ENCODE measurements at places on chromosomes 12 and 14.

GRCh38 chr14:23024612-23025075, 10.1 kb downstream of the PSMB5 start:
- no peak for DNase-seq

GRCh38 chr12:3863756-3864155, 9.4 kb downstream of the PARP11 start:
- DNase-seq: no peak

DNA sequence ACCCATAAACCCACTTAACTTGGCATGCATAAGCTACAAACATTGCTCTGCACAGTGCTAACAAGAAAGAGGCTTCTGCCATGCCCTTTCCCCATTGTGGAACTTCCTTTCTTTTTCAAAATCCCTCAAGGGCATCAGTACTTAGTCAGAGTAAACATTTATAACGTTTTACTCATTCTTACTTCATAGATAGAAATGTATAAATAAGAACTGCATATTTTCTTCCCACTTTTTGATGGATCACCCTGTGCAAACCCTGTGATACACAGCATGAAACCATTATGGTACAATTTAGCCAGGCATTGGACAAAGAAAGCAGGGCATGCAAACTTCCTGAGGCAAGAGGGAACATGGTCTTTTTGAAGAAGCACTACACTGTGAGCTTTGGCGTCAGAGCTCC, 113.8 kb upstream of the FOXG1 start:
- DNase-seq: no peak

- no peak for DNase-seq
Measured at GRCh38 chr14:68174446-68174845, 354.9 kb downstream of the RAD51B start.

DNA sequence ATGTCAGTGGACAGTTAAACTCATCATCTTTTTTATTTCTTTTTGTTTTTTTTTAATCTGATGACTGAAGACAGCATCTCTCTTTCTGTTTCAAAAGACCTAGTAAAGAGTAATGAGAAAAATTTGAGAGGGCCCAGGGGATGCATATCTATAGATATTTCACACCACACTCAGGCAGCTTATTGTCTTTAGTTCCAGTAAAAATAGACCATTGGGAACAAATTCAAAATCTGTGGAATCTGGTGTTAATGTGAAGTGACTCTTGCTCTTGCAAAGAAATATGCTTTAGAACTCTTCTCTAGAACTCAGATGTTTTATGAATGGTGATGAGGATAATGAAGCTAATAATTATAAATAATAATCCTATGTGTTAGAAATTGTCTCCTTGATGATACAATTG, 214.5 kb upstream of the ATP2B1 start:
- DNase-seq: no peak

DNA sequence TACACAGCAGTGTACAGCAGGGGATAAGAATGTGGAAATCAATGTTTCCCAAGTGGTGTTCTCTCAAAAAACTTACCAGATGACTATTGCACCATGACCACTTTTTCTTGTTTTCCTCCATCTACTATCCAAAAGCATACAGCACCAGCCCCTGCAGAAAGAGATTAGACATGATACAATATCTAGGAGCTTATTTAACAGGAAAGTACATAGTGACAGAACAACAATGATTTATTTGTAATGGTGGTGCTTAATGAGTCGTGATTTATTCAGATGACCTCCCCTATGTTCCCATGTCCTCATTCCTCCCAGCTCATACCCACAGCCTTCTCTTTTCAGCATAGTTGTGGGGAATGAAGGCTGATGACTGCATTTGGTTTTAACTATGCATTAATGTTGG, 413.6 kb downstream of the BTG1 start:
- no peak for DNase-seq

GRCh38 chr12:130831246-130831645, 7.8 kb downstream of the STX2 start:
- no peak for DNase-seq

- DNase-seq: no peak
Measured at GRCh38 chr12:110661337-110661972, 27.5 kb downstream of the HVCN1 start.

GRCh38 chr12:32897281-32897610, 669 bp upstream of the PKP2 start:
- no peak for DNase-seq

DNA sequence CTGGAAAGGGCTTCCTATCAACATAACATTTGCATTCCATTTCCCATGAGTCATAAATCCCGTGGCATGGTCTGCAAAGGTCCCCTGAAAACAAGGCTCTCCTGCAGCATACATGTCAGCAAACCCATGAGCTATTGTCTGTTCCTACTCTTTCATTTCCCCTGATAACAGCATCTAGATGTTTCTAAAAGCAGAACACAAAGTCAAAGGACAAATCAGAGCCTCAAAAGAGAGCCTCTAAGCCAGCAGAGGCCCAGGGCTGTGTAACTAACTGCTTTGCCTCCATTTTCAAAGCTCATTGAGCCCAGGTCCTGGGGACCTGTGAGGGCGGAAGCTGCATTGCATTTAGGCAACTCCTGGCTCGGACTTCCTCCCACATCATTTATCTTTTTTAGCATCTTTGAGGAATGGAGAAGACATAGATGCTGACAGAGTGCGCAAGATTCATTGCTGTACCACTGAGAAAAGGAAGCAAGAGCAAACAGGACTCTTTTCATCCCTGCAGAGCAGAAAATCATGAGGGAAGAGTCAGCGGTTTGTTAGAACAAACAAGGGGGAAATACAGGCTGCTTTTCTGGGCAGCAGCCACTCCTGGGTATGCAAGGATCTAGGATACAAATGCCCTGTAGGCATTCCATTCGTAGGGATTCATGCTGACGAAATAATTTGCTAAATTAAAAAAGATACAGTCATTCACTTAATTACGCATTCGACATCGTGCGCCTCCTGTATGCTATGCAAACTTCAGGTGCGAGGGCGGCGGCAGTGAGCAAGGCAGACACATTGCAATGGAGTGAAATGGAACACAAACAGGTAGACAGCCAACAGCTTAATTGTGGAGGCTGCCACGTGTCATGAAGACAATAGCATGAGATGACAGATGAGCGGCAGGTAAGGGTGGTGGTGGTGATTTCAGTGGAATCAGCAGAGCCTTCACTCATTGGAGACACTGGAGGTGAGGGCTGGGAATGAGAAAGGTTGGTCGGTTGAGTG, 131.0 kb downstream of the TMEM132D start:
- no peak for DNase-seq

DNA sequence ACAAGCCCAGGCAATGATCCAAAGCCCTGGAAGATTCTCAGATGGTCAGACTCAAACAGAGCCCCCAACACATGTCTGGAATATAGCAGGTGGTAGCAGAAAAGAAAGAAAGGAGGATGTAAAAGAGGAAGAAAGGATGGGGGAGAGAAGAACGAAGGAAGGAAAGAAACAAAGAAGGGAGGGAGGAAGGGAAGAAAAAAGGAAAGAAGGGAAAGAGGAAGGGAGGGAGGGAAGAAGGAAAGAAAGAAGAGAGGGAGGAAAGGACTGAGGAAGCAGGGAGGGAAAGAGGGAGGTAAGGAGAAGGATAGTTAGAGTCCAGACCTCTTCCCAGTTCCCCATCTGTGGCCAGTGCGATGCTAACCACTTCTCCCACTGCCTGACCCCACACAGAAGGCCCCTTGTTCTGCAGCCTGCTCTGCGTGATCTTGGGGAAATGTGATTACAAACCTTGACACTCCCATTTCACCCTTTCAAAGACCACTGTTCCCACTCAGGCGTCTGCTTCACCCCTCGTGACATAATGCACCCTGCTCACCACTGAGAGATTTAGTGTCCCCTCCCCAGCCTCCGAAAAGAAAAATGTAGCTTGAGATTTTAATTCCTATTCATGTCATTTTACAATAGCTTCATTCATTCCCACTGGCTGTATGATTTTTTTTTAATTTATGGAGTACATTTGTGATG, 357.9 kb downstream of the BCL11B start:
- no peak for DNase-seq

- DNase-seq: no peak
Measured at GRCh38 chr12:6372403-6373003, 2.9 kb downstream of the SCNN1A start.

DNA sequence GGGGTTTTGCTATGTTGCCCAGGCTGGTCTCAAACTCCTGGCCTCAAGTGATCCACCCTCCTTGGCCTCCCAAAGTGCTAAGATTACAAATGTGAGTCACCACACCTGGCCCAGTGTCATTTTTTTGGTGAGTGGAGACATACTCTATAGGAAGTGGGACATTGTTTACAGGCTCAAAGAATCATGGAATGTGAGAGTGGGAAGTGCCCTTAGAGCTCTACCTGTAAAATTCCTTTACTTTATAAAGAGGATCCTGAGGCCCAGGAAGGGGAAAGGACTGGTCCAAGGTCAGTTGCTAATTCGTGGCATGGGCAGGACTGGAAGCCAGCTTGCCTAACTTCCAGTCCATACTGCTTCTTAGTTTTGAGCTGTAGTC, 8.7 kb upstream of the ADCK1 start:
- DNase-seq: no peak

GRCh38 chr14:38079268-38079667, 128.4 kb upstream of the SSTR1 start:
- no peak for DNase-seq

- DNase-seq: no peak
Measured at GRCh38 chr12:72888693-72889092, 616.5 kb downstream of the TRHDE start.

- no peak for DNase-seq
Measured at GRCh38 chr12:111605911-111606766, 7.0 kb upstream of the ATXN2 start.

- DNase-seq: no peak
Measured at GRCh38 chr12:1377117-1377516, 217.3 kb downstream of the FBXL14 start.

DNA sequence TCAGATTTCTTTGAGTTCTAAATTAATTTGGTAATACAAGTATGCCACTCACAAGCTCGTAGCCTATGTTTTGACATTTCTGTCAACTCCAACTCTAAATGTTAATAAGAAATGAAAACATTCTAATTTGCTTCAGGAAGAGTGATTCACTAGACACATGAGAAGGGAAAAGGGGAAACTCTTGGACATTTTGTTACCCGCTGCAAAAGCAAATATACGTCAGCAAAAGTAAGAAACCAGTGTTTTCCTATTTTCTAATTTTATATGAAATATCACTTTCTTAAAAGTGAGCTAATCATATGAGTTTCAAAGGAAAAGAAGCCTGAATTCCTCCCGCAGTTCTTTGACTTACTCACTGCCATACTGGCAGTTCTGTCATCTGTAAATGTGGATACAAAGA, 162.3 kb downstream of the GRIP1 start:
- no peak for DNase-seq

DNA sequence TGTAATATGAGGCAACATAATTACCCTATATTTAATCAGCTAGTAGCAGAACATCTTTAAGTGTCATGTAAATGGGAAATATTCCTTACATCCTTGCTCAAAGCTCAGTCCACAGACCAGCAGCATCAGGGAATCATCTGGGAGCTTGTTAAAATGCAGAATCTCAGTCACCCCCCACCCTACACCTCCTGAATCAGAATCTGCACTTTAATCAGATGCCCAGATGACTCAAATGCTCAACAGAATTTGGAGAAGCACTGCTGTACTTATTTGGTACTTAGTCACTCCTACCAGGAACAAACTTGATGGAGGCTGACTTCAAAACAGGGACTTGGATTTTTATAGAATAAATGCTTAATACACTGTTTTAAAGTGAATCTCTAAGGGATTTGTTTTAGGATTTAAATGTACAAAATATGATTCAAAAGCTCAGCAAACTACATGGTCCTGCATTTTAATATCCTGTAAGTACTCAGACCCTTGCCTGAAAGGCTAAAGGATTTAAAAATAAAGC, 96.5 kb downstream of the ARMH4 start:
- DNase-seq: no peak

GRCh38 chr12:82665142-82665923, 21.4 kb upstream of the TMTC2 start:
- DNase-seq: no peak

DNA sequence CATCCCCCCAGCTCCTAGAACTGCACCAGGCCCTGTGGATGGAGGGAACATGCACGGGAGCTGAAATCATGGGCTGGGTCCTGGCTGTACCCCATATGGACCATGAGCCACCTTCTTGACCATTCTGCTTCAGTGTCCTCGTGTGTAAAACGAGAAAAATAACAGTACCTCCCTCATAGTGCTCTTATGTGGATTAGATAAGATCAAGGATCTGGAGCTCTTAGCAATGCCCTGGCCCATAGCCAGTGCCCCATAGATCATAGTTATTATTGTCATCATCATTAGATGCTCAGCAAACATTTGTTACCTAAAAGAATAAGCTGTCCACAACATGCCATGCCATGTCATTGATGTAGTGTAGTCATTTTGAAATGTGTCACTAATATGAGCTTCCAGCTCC, 71.3 kb downstream of the SYNE3 start:
- no peak for DNase-seq

- DNase-seq: no peak
Measured at GRCh38 chr12:9617124-9617523, 9.4 kb upstream of the KLRB1 start.

GRCh38 chr12:26204612-26205289, 9.4 kb downstream of the SSPN start:
- no peak for DNase-seq

DNA sequence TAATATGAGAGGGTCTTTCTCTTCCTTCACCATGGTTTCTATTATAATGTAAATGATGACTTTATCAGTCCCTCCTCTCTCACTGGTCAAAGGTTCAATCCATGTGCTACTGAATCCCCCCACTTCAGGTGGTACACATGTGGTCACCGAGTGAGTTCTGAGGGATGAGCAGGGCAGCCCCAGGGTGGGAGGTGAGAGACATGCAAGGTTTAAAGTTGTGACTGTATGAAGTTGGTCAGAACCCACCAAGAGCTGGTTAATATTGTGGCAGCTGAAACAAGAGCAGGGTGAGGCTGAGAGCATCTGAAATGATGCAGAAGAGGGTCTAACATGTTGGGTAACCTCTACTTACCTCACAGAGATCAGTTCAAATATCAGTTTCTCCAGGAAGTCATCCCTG, 444.7 kb upstream of the FBXO33 start:
- DNase-seq: no peak

- no peak for DNase-seq
Measured at GRCh38 chr12:107441665-107442300, 243.8 kb upstream of the PWP1 start.

GRCh38 chr12:85356596-85357385, 76.8 kb downstream of the ALX1 start:
- DNase-seq: no peak

GRCh38 chr12:105960319-105961083, 178.3 kb downstream of the NUAK1 start:
- no peak for DNase-seq

GRCh38 chr12:68612697-68613096, 2.0 kb downstream of the RAP1B start:
- no peak for DNase-seq

GRCh38 chr12:128891856-128892255, 38.6 kb downstream of the GLT1D1 start:
- DNase-seq: no peak

DNA sequence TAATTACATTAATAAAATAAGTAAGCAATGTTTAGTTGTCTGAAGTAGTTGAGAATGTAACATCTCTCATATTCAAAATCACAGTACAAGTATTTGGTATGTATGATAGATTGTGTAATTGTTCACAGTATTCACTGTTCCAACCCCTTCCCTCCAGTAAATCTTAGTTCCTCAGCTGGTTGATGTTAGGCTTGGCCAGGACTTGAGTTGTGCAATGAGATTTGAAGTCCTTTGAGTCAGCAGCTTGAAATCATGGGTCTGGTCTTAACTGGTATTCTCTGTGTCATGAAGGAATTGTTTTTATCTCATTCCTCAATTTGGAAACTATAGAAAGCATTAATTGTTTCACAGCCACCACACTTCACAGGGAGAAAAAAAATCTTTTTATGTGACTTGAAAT, 477.1 kb downstream of the FSCB start:
- DNase-seq: no peak

Measured in posterior cingulate gyrus (tissue), 11 donors.